ENCODE measurements at places on chromosomes 3 and 15. TPM values are rescaled to one million over a fixed set of nuclear protein-coding genes. Genes with fewer than 3 reads are reported as not detected.

- peaks cover 81% of the 10 kb centered on the region for H3K27me3 ChIP-seq
- no peak overlapping the region for H3K27ac ChIP-seq
- H3K36me3 ChIP-seq = no peaks in the 10 kb centered on the region
- DNase-seq = no peak
These were observed 5.7 kb upstream of the SKOR1 start for GRCh38 chr15:67819636-67820035.

DNA sequence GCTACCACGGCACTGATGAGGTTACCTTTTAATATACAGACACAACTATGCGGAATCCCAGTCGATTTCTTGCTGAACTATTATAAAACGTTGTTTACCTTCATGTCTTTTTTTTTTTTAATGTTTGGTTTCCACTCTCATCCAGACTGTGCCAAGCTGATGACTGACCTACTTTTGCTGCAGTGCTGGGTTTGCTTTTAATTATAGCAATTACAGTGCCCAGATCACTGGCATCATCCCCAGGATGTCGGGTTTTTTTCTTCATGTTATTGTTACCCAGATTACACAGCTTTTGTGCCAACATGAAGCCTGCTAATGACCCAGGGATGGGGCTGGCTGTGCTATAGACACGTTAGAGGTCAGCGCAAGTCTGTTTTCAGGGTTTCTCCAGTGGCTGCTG is 294.0 kb upstream of the ATP10A start:
- H3K27me3 ChIP-seq = peaks cover 6% of the 10 kb centered on the region
- H3K27ac ChIP-seq = no peak overlapping the region
- DNase-seq = no peak
- H3K4me3 ChIP-seq = no peak overlapping the region

GRCh38 chr3:20043825-20044224 is 3.6 kb downstream of the KAT2B start:
- H3K27me3 ChIP-seq = no peaks in the 10 kb centered on the region
- no peak for DNase-seq
- no peak overlapping the region for H3K27ac ChIP-seq

DNA sequence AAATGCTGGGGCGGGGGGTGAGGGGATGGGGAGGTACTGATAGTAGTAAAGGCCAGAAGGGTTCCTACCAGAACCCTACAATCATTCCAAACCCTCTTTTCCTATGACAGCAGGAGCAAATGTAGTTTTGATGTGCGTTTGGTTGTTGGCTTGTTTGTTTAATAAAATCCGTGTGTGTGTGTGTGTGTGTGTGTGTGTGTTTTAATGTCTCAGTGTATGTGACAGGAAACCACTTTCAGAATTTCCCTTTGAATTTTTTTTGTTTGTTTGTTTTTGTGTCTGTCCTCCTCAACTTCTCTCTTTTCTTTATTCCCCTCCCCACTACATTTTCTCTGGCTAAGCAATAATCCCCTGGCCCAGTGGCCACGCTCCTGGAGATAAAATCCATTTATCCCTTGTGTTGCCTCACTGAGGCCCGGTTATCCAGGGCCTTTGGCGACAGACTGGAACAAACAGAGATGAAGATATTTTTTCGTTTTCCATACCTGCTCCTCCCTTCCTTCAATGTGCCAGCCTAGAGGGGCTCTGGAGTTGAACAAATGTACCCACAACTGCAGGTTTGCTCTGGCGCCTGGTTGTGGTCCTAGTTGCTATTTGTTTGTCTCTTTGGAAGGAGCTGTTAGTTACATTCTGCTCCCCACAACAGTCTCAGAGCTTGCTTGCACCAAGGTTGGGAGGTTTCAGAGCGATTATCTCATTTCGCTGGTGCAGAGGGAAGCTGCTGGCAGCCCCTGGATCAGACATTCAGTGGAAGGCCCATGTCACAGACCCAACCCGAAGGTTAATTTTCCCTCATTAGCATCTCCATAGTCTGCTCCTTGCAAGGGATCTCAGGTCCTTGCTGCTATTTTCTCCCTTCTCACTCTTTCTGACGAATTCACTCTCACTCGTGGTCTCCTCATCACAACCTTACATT is 17.9 kb downstream of the NR2F2 start:
- H3K4me3 ChIP-seq = no peak overlapping the region
- peaks cover 43% of the 10 kb centered on the region for H3K4me1 ChIP-seq
- peaks cover 94% of the 10 kb centered on the region for H3K27me3 ChIP-seq
- DNase-seq = no peak

DNA sequence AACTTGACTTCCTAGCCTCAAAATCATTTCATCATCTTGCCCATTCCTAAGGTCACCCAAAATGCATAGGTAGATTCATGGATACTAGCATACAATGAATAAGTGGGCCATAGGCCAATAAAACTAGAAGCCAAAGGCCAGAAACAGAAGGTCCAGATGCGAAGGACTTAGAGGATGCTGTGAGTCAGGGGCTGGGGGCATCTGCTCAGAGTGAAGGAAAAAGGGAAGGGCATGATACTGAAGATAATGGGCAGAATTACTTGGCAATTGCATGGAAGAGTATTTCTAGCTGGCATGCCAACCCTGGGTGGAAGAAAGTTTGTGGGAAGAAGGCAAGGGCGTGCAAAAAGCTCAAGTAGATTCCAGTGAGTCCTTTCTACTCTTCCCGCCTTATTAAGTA is 27.5 kb downstream of the ILDR1 start:
- no peak overlapping the region for H3K27ac ChIP-seq
- peaks cover 13% of the 10 kb centered on the region for H3K36me3 ChIP-seq
- peaks cover 9% of the 10 kb centered on the region for H3K4me1 ChIP-seq
- H3K27me3 ChIP-seq = peaks cover 24% of the 10 kb centered on the region
- H3K4me3 ChIP-seq = no peak overlapping the region
- DNase-seq = no peak

- H3K4me1 ChIP-seq = no peaks in the 10 kb centered on the region
- no peak overlapping the region for H3K27ac ChIP-seq
- DNase-seq = no peak
- no peak overlapping the region for H3K4me3 ChIP-seq
These were observed 738.8 kb upstream of the SGO1 start for GRCh38 chr3:20924646-20925385.

GRCh38 chr3:121490161-121490560 is 55.6 kb downstream of the POLQ start:
- no peaks in the 10 kb centered on the region for H3K27me3 ChIP-seq
- H3K27ac ChIP-seq = no peak overlapping the region
- no peak overlapping the region for H3K4me3 ChIP-seq

GRCh38 chr3:30602946-30603345 is 3.5 kb upstream of the TGFBR2 start:
- no peaks in the 10 kb centered on the region for H3K27me3 ChIP-seq
- peaks cover 2% of the 10 kb centered on the region for H3K36me3 ChIP-seq
- no peak for DNase-seq
- H3K4me1 ChIP-seq = peaks cover 27% of the 10 kb centered on the region
- no peak overlapping the region for H3K4me3 ChIP-seq
- no peak overlapping the region for H3K27ac ChIP-seq

DNA sequence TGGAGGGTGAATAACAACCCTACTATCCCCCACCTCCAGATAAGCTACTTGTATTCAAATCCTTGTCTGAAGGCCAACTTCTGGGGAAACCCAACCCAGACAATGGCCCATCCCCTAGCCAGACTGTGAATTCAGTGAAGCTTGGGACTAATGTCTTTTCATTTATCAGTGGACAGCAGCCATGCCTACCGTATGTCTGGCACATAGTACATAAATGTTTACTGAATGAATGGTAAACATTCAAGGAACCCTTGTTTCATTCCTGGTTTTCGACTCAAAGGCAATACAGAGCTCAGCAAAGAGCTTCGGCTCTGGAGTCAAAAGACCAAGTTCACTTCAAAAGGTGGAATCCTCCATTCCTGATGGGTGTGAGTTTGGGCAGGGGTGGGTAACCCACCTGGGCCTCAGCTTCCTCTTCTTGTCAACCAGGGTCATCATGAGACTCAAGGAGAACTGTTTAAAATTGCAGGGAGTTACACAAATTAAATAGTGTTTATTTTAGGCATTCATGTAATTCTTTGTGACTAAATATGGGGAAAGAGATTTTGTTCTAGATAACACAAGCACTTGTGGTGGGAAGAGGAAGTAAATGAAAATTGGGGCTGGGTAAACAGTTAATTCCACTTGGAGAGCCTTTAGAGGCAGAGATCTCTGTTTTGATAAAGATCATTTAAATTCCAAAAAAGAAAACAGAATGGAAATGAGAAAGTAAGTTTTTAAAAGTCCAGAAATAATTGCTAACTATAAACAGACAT is 303.7 kb upstream of the WNT5A start:
- no peak overlapping the region for H3K27ac ChIP-seq
- H3K4me1 ChIP-seq = peaks cover 7% of the 10 kb centered on the region
- no peak for DNase-seq
- H3K4me3 ChIP-seq = no peak overlapping the region
- no peaks in the 10 kb centered on the region for H3K27me3 ChIP-seq

DNA sequence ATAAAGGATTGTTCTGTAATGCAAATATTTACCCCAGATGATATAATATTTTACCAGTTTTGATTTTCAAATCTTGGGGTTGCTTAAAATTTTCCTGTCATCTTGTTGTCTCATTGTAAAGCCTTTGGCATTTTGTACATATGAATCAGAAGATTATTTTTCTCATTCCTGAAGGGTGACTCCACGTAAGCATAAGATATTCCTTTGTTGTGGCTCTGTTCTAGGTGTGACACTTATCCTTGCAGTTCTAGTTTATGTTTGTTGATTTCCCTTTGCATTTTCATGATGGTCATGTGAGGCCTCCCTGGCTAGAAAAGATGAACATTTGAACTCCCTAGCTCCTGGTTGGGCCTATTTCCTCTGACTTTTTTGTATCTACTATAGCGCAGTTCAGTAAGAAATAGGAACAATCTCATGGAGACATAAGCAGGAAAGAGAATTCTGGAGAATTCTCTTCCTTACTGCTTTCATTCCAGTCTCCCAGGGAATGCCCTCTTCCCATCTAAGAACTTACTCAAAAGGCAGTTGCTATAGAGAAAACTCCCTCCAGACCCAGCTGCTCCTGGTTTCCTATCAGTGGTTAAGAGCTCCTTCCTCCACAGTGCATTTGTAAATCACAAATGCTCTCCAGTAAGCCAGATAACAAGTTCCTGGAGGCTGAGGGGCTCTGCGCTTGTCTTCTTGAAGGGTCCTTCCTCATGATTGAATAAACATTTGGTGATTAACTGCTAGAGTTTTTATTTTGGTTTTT is 124.7 kb downstream of the WNT5A start:
- H3K27ac ChIP-seq = no peak overlapping the region
- DNase-seq = no peak
- no peaks in the 10 kb centered on the region for H3K27me3 ChIP-seq
- H3K36me3 ChIP-seq = no peaks in the 10 kb centered on the region
- no peak overlapping the region for H3K4me3 ChIP-seq

DNA sequence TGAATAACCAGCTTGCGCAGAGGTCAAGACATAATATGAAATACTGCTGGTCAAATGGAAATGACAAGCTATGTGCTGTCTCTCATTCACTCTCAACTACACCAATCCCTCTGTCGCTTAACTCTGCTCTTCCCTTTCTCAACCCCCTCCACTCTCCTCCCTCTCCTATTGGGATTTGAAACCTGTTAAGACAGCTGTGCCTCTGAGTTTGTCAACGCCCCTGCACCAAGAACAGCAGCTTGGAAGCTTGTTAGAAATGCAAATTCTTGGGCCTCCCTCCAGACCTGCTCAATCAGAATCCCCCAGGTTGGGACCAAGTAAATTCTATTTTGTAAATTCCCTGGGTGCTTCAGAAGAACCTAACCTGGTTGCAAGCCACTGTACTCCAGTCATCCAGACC is 149.7 kb upstream of the ATP2B2 start:
- peaks cover 26% of the 10 kb centered on the region for H3K27me3 ChIP-seq
- no peaks in the 10 kb centered on the region for H3K4me1 ChIP-seq
- H3K27ac ChIP-seq = no peak overlapping the region
- DNase-seq = no peak
- no peak overlapping the region for H3K4me3 ChIP-seq
- H3K36me3 ChIP-seq = no peaks in the 10 kb centered on the region

- H3K4me3 ChIP-seq = no peak overlapping the region
- H3K36me3 ChIP-seq = peaks cover 1% of the 10 kb centered on the region
- DNase-seq = no peak
- peaks cover 4% of the 10 kb centered on the region for H3K4me1 ChIP-seq
- peaks cover 10% of the 10 kb centered on the region for H3K27me3 ChIP-seq
These were observed 21.3 kb upstream of the CAV3 start for GRCh38 chr3:8712045-8712907.

DNA sequence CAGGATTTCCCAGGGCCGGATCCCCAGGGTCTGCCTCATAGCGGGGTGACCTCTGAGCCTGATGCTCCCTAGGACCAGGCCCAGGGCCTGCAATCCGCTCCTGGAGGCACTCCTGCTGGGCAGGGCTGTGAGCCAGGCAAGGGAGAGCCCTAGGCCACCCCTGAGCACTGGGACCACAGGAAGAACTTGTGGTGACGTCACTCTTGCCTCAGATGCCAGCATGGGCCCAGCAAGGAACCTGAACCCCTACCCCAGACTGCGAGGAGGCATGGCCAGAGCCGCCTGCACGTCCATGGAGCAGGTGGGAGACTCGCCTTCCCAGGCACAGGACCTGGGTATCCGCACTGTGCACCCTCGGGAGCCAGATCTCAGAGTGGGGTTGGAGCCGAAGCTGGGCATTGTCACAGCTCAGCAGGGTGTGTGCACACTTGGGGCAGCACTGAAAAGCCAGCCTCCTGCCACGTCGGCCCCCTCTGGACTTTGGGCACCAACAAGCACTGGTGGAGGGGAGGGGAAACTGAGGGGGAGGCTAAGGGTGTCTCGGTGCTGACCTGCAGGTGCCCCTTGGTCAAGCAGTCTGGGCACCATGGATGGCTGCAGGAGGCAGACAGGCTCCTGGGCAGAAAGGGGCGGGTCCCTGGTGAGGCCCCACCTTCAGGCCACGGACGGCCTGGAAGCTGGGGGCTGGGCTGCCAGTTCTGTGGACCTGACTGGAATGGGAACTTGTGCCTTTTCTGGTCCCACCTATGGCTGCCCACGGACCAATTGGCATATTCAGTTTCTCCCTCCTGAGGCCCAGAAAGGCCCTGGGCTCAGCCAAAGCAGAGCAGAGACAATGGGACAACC is 49.3 kb downstream of the SLC6A20 start:
- H3K27me3 ChIP-seq = no peaks in the 10 kb centered on the region
- no peak overlapping the region for H3K27ac ChIP-seq
- DNase-seq = no peak
- no peaks in the 10 kb centered on the region for H3K4me1 ChIP-seq
- H3K36me3 ChIP-seq = peaks cover 6% of the 10 kb centered on the region

DNA sequence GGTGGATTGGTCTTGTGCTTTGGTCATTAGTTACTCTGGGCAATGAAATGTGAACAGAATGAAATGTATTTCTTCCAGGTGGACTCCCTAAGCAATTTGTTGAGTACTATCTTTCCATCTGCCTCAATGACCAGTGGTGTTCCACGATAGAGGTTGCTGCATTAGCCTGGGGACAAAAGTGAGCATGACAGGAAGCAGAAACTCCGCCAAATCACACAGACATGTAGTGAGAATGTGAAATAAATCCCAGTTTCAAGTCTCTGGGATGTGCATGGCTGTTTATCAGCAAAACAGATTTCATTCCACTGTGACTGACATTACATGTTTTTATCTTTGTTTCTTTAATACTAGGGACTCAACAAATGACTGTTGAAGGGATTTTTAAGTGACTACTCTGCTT is 63.3 kb upstream of the DCBLD2 start:
- no peaks in the 10 kb centered on the region for H3K36me3 ChIP-seq
- no peak overlapping the region for H3K4me3 ChIP-seq
- H3K27ac ChIP-seq = no peak overlapping the region
- no peak for DNase-seq

Gene PTX3
- total RNA-seq = 0.40 TPM

Gene HTR3E
- total RNA-seq = not detected

Gene SLC2A2
- 1.5 TPM for total RNA-seq

Gene ATP6V1A
- total RNA-seq = 71.0 TPM

All from progenitor cell of endocrine pancreas (in vitro differentiated cells).